NCI-H69 (cell line): ENCODE measurements at places on chromosomes 4 and X.

- no peak for DNase-seq
Observed at GRCh38 chrX:47585273-47585672, 3.0 kb downstream of the TIMP1 start.

- no peak for DNase-seq
Observed at GRCh38 chr4:147801820-147802219, 69.9 kb downstream of the ARHGAP10 start.

GRCh38 chr4:100935090-100935489 lies 412.2 kb downstream of the PPP3CA start:
- DNase-seq = peak; percentile 16

DNA sequence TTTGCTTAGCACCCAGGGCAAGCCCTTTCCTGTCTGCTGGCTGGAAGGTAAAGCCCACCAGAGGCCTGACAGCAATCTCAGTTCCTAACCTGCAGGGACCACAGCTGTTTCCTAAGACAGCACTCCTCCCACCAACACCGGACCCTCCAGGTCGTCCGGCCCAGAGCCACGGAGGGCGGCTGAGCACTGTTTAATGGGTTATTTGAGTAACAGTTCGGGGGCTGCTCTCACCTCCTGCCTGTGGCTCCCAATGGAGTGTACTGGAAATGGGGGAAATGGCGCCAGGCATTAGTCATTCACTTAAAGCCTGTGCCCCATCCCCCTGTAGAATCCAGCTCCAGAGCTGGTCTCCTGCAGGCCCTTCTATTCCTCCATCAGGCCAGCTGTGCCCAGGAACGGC lies 81.6 kb upstream of the ADRA2C start:
- DNase-seq = no peak

DNA sequence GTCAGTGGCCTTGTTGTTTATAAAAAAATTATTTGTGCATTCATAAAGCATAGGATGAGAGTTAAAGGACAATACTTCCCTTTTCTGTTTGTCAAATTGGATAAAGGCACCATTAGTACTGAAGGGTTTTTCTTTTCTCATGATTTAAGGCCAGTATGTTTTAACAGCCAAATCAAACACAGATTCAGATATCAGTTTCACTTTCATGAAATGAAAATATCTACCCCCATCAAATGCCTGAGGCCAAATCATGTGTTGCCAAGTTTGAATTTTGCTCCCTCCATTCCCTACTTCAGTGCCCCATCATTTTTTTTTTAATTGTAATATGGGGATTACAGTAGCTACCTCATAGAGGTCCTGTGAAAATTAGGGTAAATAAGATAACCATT lies 745.9 kb downstream of the RPA4 start:
- peak; percentile 64 for DNase-seq

DNA sequence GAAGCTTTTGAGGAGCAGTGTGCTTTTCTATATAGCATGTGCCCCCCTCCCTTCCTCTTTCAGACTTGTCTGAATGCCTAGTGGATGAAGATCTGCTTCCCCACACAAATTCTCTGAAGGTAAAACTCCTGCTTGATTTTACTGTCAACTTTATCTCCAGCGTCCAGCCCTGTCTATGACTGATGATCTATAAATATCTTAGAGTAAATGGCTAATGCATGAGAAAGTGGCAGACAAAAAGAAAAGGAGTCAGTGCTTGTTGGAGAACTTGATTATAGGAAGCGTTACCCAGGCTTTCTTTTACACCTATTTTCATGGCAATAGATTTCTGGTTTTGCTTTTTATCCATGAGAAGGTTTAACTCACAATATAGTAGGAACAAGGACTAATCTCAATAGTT lies 168.3 kb upstream of the HS3ST1 start:
- no peak for DNase-seq

- DNase-seq = peak; percentile 56
Observed at GRCh38 chr4:111475001-111475400, 670.3 kb upstream of the FAM241A start.

- peak; percentile 46 for DNase-seq
Observed at GRCh38 chr4:159552979-159553768, 450.3 kb downstream of the RAPGEF2 start.

DNA sequence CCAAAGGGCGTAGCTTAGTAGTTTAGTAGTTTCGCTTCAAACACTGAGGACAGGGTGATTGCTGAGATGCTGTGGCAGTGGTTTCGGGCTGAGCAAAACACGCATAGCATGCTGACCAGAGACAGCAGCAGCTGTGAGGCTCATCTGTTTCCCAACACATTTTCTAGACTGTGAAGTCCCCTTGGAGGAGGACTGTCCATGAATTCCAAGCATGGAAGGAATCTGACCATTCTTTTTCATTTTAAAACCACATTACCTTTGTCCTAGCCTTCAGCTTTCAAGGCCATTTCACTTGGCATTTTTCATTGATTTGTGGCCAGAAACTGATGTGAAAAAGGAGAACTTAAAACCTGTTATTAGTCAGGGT lies 240.9 kb downstream of the PALLD start:
- no peak for DNase-seq

DNA sequence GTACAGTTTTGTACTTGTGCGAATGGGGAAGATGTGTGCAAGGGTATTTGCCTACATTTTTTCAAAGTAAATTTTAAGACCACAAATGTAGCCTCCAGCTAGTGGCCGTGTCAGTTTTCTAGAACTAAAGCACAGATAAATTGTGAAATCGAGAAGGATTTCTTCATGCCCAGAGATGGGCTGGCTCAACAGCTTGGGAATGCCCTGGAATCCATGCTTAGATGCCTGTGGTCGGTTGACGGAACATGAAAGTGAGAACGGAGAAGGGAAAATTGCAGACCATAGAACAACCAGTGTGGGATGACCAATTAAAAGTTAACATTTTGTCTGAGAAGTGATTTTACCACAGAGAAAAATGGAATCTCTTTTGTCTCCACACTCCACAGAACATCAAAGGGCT lies 73.2 kb upstream of the VCX2 start:
- no peak for DNase-seq

GRCh38 chr4:37868238-37868637 lies 22.6 kb upstream of the TBC1D1 start:
- no peak for DNase-seq

GRCh38 chrX:5807181-5807580 lies 421.5 kb downstream of the NLGN4X start:
- no peak for DNase-seq

- DNase-seq = no peak
Observed at GRCh38 chr4:7660176-7661039, 225.7 kb upstream of the PSAPL1 start.

DNA sequence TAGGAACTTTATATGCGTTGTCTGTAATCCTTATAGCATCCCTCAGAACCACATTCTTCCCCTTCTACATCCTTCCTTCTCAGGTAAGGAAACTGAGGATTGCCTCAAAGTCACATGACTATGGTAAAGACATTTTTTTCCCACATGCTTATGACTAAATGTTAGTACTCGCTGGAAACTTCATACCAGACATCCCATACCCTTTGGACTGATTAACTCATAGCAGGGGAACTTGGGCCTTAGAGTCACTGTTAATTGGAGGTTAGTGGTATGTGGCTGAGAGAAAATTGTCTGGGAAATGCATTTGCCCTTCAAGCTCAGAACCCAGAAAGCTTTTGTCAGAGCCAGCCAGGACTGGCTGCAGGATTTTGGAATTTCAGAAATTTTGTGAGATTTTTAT lies 155.0 kb downstream of the RELL1 start:
- DNase-seq = no peak

DNA sequence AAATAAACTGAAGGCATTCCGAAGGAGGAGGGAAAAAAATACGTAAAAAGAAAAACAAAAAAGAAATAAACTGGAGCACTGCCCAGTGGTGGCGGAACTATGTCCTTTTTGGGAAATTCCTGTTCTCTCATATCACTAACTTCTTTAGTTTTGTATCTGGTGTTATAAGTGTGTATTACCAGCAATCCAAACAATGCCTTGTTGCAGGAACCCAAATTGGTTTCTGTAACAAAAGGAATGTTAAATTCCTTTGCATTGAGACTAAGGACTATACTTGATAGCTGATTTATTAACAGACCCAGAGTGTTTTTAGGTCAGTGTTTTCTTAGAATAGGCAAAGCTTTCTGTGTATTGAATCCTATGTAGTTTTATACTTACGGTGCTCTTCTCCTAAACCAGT lies 6.6 kb downstream of the CCNG2 start:
- no peak for DNase-seq

GRCh38 chrX:125202591-125203248 lies 117.0 kb upstream of the TEX13C start:
- peak; percentile 81 for DNase-seq

GRCh38 chr4:82367438-82368097 lies 6.2 kb downstream of the HNRNPD start:
- DNase-seq = no peak

GRCh38 chr4:56613101-56613862 lies 67.8 kb downstream of the HOPX start:
- DNase-seq = no peak

DNA sequence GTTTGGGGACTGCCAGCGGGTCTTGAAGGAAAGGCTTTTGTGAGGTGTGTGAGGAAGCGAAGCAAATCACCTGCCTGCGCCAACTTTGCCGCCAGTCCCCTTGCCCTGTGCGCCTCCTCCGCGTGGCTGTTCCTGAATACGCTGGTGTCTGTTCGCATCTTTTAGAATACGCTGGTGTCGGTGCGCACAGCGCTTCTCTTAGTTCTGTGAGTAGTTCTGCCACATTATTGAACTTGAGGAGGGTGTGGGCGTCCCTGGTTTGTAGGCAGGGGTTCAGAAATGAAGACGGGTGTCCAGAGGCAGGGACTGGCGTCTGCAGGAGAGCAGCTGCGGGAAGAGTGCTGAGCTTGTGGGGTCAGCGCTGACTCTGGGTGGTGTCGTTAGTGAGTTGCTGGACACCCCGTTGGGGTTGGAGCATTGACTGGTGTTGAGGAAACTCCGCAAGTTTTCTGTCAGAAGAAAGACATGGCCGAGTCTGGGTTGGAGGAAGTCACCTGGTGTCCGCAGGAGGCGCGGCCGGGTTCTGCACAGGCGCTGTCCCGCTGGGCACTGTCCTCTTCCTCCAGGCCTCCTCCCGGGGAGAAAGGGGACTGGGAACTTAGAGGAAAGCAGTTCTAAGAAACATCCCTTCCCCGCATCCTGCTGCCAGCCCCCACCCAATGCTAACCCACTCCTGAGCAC lies 930 bp downstream of the ZNF718 start:
- DNase-seq = no peak

DNA sequence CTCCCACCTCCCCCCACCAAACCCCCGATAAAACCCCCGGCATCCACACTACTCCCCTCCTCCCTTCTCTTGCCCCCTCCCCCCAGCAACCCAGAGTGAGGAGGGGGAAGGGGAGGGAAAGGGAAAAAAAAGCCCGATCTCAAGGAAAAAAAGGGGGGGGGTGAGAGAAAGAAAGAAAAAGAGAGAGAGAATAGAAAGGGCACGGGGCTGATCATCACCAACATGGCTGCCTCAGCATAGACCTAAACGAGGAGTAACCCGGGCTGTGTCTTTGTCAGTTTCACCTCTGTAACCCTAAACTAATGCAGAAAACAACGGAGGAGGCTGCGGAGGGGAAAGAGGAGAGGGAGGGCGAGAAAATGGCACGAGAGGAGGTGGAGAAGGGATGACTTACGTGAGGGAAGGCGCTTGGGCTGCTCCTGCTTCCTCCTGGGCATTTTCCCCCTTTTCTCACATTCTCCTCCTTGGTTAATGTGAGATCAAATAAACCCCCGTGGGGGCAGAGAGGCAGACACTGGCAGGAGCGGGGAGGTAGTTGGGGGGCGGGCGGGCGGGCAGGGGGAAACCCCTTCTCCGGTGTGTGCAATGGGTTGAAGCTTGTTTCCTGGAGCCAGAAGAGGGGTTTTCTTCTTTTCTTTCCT lies 532 bp downstream of the ZNF827 start:
- DNase-seq = peak; percentile 76
